ENCODE measurements at places on chromosomes 5 and 9. TPM values are rescaled to one million over a fixed set of nuclear protein-coding genes. Genes with fewer than 3 reads are reported as not detected.

The SPINK4 gene
- not detected for total RNA-seq

The CA9 gene
- total RNA-seq, result 5.0 TPM

The SARDH gene
- total RNA-seq, result not detected

The GLRA1 gene
- total RNA-seq, result not detected

The C7 gene
- total RNA-seq, result not detected

The SPACA9 gene
- total RNA-seq, result 4.9 TPM

The SLIT3 gene
- total RNA-seq, result 18.1 TPM

The PLAC8L1 gene
- 0.26 TPM for total RNA-seq

The SAPCD2 gene
- 22.7 TPM for total RNA-seq

The MRNIP gene
- total RNA-seq, result 22.0 TPM

The GALT gene
- total RNA-seq, result 17.6 TPM

The ANKDD1B gene
- not detected for total RNA-seq

The MAML1 gene
- total RNA-seq, result 20.4 TPM

The TRIM14 gene
- total RNA-seq, result 13.8 TPM

The FAM169A gene
- total RNA-seq, result 7.7 TPM

The ARRDC3 gene
- total RNA-seq, result 9.1 TPM

The TMC1 gene
- total RNA-seq, result 0.13 TPM

The ZFP37 gene
- 2.5 TPM for total RNA-seq

The GPR150 gene
- not detected for total RNA-seq

The PRR16 gene
- not detected for total RNA-seq

The PROB1 gene
- 0.22 TPM for total RNA-seq

The WHRN gene
- total RNA-seq, result 4.4 TPM

The AMBP gene
- 8.1 TPM for total RNA-seq

The SLC6A3 gene
- total RNA-seq, result 0.53 TPM

The RBM27 gene
- total RNA-seq, result 13.8 TPM

The ALDOB gene
- total RNA-seq, result not detected

The PAEP gene
- 0.41 TPM for total RNA-seq

The FOXD1 gene
- 19.3 TPM for total RNA-seq

The CSF1R gene
- total RNA-seq, result 0.28 TPM

The PCSK5 gene
- 1.4 TPM for total RNA-seq

The CMYA5 gene
- not detected for total RNA-seq

The BNC2 gene
- 7.2 TPM for total RNA-seq

The C6 gene
- total RNA-seq, result not detected

The SPATA31A6 gene
- total RNA-seq, result not detected

The ZNF879 gene
- 0.65 TPM for total RNA-seq

The RAB3C gene
- total RNA-seq, result not detected

The SETX gene
- 20.1 TPM for total RNA-seq

The IL9 gene
- total RNA-seq, result not detected

The PCDHA9 gene
- total RNA-seq, result not detected

The PCDHB2 gene
- 4.1 TPM for total RNA-seq

The EGFL7 gene
- 55.2 TPM for total RNA-seq

The LHX3 gene
- 0.13 TPM for total RNA-seq

The RASGRF2 gene
- 1.6 TPM for total RNA-seq

The FAM221B gene
- total RNA-seq, result not detected

The BTNL3 gene
- total RNA-seq, result not detected

The EPB41L4A gene
- total RNA-seq, result 2.8 TPM

The PCDHGB3 gene
- total RNA-seq, result 0.22 TPM

The PCDHGA5 gene
- total RNA-seq, result 0.16 TPM

The YIPF5 gene
- total RNA-seq, result 70.2 TPM

The PCDHA10 gene
- 0.03 TPM for total RNA-seq

The NUTM2F gene
- total RNA-seq, result not detected

The ZBED3 gene
- total RNA-seq, result 4.2 TPM

The PGM5 gene
- not detected for total RNA-seq

The FAM81B gene
- not detected for total RNA-seq

The FYB1 gene
- total RNA-seq, result 9.4 TPM

The TUSC1 gene
- total RNA-seq, result 6.2 TPM

The SPINK13 gene
- total RNA-seq, result not detected

The PIP5K1B gene
- not detected for total RNA-seq

The PPP3R2 gene
- total RNA-seq, result not detected

The SLC6A18 gene
- not detected for total RNA-seq
